Coronary artery (tissue), 2 donors: ENCODE measurements at places on chromosomes 6 and 20.

DNA sequence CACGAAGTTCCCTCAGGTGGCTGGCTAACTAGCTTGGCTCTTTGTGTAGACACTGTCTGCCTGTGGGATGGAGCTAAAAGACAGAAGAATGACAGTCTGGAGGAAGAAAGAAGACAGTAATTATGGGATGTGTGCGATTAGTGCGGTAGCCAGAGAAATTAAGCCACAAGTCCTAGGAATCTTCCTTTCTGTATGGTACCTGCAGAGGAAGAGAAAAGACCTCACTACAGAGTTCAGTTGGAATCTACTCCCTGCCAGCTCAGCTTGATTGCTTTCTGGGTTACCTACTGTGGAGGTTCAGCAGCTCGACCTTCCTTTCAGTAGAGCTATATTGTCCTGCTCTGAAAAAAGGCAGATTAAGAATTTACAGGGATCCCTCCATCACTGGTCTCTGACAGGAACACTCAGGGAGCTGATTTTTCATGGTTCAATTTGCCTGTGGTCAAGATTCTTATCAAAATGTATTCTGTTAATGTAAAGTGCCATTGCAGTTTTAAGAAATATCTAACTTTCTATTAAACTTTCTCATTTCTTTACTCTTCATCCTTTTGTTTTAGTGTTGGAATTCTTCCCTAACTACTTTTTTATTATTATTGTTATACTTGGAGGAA lies 187.2 kb downstream of the CENPW start:
- DNase-seq: no peak

DNA sequence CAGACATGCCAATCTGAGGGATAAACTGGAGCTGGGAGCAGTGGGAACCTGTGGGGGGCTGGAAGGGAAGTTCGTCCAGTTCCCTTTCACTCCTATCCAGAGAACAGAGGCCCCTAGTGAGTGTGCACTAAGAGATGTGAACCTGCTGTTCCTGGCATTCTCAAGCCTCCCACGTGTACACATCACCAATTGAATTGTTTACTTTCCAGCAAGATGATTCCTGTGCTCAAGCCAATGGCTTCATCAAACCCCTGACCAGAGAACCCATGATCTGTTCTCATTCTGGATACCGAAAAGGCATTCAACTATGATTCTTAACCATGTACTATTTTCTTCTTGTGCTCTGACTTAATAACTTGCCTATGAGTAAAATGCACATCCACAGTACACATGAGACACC lies 10.2 kb upstream of the SLC22A3 start:
- DNase-seq: no peak

DNA sequence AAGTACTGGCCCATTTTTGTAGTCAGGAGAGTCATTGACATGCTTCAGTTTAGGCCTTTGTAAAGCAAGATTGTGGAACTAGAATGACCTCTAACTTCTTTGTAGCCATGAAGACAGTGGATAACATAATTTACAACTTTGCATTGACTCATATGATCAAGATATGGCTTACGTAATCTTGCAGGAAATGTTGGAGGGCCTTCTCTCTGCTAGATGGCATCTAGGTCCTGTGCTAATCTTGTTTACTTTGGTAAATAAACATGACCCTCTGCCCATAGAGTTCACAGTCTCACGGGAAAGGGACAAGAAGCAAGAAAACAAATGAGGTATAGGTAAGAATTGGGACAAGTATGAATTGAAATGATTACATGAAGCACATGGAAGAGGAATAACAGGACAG lies 355.2 kb upstream of the ARID1B start:
- no peak for DNase-seq

GRCh38 chr20:41415191-41415590 lies 48.6 kb upstream of the EMILIN3 start:
- DNase-seq: no peak

DNA sequence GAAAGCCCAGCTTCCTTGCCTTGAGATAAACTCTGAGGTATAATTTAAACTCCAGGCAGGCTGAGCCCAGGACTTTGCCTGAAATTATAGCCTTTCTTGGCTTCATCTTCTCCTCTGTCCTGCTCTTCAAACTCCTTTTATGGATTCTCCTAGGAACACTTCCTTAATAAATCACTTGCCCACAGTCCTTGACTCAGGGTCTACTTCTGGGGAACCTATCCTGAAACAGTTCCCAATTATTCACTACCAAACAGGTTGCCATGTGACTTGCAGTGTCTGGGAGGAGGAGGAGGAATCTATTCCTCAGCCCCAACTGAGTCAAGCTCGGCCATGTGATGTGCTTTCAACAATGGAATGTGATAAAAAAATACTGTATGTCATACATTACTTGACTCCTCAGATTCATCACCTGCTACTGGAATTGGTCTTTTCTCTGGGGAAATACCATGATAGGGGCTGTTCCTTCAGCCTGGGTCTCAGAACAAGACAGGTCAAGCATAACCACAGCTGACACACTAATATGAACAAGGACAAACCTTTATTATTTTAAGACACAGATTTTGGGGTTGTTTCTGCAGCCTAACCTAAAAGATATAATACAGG lies 20.5 kb upstream of the CDKN1A start:
- DNase-seq: no peak

- no peak for DNase-seq
Observed at GRCh38 chr20:57212534-57213276, 53.7 kb downstream of the BMP7 start.

GRCh38 chr6:115570331-115570730 lies 490.4 kb downstream of the FRK start:
- DNase-seq: no peak

DNA sequence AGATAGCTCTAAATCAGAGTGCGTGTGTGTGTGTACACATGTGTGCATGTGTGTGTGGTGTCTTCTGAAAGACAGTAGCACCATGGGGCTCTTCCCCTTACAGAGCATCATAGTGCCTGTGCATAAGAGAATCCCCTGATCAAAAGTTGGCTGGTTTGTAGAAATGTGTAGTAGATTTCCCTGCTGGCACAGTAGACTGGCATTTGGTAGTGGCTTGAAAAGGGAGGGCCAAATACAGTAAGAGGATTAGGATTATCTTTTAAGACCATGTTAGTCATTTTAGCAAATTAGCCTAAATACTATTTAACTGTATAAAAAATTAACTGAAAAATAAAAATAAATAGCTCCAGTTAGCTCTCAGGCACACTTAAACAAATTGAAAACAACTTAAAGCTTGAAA lies 112.6 kb downstream of the B3GAT2 start:
- DNase-seq: no peak

- DNase-seq: peak; percentile 19
Observed at GRCh38 chr6:40891686-40892085, 147.3 kb downstream of the UNC5CL start.

DNA sequence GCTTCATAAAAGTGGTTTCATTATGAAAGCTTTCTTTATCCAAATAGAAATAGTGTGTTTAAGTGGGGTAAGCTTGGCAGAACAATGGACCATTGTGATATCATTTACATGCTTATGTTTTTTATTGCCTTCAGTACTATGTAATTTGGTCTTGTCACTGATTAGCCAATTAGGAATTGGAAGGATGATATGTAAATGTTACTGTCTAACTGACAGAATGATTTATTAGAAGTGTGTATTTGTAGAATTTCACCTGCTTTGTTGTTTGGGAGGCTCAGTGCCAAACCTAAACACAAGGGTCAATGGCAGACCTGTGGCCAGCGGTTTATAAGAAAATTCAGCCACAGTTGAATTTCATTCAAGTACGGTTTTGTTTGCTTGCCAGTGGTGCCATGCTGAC lies 39.0 kb downstream of the AIG1 start:
- no peak for DNase-seq

GRCh38 chr6:52543729-52544601 lies 32.9 kb downstream of the TRAM2 start:
- no peak for DNase-seq

DNA sequence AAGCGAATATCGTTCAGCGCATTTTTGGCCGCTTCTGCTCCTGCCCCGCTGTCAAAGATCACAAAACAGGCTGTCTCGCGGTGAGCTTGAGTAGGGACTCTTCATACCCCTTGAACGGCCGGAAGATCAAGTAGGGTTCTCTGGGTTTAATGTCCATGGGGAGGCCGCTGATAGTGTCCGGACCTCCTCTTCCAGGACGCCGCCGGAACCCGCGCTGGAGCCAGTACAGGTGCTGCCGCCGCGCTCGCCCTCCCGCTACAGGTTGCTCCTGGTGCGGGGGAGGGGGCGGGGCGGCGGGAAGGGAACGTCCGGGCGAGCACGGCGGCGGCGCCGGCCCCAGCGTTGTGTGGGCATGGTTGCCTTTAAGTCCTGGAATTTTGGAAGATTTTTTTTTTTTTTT lies 67.4 kb downstream of the KHDC1L start:
- DNase-seq: no peak

DNA sequence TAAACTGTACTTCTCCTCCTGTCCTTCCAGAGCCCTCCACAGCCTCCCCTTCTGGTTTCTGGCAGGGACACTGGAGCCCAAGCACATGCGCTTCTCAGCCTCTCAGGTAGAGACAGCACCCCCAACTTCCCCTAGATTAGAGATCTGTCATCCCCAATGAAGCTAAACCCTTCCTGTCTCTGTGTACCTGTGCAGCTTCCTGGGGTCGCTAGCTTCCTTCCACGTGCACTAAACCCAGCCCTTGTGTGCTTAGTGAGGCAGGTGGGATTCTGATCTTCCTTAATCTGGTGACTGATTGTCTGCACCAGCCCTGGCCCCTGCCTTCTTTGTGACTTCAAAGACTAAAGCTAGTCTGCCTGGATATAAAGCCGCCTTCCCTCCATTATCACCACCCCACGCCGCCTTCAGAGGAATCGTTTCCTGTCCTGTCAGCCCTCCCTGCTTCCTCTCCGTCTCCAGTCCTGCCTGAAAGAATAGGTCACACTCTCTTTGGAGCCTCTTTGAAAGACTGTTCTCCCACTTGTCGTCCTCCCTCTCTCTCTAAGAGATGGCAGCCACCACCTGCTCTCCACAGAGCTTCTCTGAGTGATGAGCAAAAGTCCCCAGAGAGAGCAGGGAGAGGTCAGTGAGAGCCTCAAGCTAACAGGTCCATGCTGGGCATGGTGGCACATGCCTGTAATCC lies 27.5 kb downstream of the CAPN11 start:
- DNase-seq: peak; percentile 57

DNA sequence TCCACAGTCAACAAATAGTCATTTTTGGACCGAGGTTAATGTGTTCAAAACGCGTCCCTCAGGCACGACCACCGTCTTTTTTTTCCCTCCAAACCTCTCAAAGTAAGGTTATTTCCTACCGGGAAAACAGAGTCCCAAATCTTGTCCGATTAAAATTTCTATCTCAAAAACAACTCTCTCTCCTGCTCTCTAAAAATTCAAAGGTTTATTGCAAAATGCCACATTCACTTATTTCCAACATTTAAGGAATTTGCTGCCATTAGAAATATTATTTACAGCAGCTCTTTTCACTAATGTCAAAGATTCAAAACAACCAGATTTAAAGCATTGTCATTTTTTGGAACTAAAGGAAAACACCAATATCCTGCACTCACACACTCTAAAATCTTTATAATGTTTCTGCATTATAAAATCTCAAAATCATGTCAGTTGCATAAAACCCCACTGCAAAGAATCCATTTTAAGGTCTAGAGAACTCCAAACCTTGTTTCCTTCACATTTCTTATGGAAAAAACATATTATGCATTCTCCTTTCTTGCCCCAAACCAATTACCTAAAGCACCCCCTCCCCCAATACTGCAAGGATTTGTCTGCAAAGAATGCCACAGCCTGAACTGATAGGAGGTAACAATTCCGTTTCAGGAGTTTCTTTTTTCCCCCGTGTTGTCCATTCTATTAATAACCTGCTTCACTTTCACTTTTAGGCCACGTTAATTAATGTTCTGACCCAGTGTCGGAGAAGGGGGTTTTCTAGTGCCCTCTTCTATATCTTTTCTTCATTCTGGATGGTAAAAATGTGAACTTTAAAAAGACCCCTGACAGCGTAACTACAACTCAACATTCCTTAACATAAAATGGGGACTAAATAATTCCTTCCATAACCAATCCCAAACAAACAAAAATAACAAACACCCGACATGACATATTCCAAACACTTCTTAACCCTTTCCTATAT lies 1.4 kb downstream of the NRN1 start:
- no peak for DNase-seq

DNA sequence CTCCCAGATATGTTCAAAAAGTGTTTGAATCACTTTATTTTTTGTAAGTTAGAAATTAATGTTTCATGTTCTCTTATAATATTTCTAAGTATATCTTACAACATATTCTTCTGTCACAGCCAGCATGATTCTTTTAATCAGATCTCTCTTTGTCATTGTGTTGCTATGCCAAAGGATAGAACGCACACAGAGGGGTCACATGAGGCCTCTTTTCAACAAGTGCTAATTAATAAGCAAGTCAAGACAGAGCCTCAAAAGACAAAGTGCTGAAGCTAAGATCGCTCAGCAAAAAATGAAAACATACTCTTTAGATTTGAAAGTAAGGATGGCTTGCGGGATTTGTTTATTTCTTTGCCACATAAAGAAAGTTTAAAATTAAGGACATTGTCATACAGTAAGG lies 508.8 kb upstream of the PTCHD4 start:
- DNase-seq: no peak
